Adrenal gland (tissue), 19 donors: ENCODE measurements at places on chromosomes 5 and 9. TPM values are rescaled to one million over a fixed set of nuclear protein-coding genes. Genes with fewer than 3 reads are reported as not detected.

DNA sequence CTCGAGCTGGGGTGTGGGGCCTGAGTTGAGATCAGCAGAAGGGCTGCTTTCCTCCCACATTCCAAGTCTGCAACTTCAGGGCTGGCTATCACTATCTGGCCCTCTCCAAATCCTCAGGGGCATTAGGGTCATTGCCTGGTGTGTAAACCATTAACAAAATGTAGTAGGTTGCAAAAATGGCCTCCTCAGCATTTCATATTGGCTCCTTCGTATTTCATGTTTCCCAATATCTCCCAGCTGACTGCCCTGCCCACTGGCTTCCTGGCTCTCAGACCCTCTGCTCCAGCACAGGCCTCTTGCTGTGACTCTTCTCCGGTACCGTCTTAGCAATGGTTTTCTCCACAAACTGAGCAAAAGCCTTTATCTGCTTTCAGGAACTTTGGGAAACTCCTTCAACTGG, 113.8 kb downstream of the GADD45G start:
- H3K27ac ChIP-seq, result no peak overlapping the region
- H3K4me1 ChIP-seq, result no peaks in the 10 kb centered on the region
- no peaks in the 10 kb centered on the region for H3K36me3 ChIP-seq

DNA sequence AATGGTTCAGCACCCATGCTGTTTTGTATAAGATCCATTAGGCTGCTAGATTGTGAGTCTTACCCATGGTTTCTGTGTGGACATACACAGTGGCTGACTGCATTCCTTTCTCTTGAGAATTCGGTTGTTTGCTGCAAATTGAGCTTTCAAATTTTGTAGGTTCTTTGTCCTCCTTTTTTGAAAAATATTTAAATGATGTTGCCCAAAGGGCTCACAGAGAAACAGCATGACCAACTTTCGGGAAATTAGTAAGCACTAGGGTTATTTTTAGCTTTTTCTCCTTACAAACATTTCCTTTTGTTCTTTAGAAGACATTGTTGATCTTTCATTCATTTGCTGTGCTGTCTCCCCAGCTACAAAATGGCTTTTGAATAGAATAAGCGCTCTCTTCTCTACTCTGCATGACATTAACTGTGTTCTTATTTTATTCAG, 79.4 kb downstream of the NLN start:
- no peaks in the 10 kb centered on the region for H3K36me3 ChIP-seq
- H3K4me1 ChIP-seq, result no peaks in the 10 kb centered on the region
- no peak for DNase-seq
- H3K27me3 ChIP-seq, result no peaks in the 10 kb centered on the region
- no peak overlapping the region for H3K27ac ChIP-seq

RLN2 gene
- not detected for polyA plus RNA-seq

- no peaks in the 10 kb centered on the region for H3K36me3 ChIP-seq
- H3K4me3 ChIP-seq, result no peak overlapping the region
- no peak for DNase-seq
- no peaks in the 10 kb centered on the region for H3K27me3 ChIP-seq
- H3K4me1 ChIP-seq, result no peaks in the 10 kb centered on the region
These were observed 593.4 kb upstream of the TUSC1 start for GRCh38 chr9:26271495-26272122.

DNA sequence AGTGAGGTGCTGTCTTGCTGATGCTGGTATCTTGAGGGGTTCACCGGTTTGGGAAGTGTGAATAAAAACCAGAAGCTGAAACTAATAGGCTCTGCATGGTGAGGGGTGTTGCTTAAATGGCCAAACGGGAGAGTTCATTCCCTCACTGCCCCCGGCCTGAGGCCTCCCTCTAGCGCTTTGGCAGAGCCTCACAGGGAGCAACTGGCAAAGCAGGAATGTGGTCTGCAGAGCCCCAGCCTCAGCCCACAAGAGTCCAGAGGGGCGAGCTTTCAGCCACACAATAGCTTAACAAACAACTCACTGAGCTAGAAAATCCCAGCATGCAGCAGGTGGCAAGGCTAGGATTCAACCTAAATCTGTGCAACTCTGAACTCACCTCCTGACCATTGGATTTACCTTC, 234.8 kb downstream of the MED10 start:
- no peaks in the 10 kb centered on the region for H3K27me3 ChIP-seq
- no peak overlapping the region for H3K27ac ChIP-seq
- H3K4me1 ChIP-seq, result no peaks in the 10 kb centered on the region
- no peaks in the 10 kb centered on the region for H3K36me3 ChIP-seq
- no peak overlapping the region for H3K4me3 ChIP-seq

RLN1 gene
- not detected for polyA plus RNA-seq

DNA sequence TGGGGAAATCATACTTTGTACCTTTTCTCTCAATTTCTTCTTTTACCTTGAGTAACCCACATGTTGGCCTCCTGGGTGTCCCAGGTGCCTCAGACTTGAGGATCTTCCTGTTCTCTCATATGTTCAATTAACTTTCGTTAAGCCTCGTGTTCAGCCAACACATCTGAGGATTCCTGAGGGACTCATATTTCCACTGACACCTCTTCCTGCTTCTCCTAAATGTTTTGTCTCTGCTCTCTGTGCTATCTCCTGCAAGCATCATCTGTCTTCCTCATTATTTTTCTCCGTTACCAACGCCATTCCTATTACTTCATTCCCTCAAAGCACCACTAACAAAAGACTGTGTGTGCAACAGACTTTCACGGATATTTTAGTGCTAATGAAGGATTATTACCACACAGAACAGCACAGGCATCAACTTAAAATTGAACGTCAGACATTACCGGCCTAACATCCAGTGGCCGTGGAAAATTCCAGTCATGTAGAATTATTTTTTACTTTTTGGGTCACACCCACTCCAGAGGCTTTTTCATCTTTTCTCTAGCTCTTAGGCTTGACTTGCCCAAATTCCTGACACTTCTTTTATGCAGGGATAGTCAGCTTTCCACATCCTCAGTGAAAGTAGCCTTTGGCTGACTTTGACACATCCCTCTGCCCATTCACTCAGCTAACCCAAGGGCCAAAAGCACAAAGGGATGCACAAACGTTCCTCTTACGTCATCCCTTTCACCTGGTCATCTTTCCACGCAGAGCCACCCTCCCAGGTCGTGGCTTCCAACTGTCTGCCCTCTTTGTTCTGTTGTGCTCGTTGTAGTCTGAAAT, 46.0 kb upstream of the OSMR start:
- H3K4me1 ChIP-seq, result no peaks in the 10 kb centered on the region
- no peaks in the 10 kb centered on the region for H3K36me3 ChIP-seq
- DNase-seq, result no peak
- no peak overlapping the region for H3K27ac ChIP-seq
- H3K4me3 ChIP-seq, result no peak overlapping the region

DNA sequence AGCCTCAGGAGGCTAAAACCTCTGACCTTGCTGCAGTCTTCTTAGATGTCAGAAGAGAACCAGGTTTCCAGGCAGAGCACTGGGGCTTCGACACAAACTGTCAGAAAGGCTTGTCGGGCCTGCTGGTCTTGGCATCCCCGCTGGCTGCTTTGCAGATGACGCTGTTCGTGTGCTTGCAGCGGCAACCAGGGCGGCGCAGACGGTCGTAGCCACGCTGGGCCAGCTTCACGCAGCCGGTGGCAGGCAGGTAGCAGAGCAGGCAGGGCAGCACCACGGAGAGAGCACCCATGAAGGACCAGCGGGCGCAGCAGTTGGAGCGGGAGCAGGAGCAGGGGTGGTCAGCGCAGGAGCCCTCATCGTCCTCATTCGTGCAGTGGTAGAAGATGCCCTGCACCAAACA, 10.7 kb downstream of the SPRY4 start:
- peaks cover 59% of the 10 kb centered on the region for H3K4me1 ChIP-seq
- H3K4me3 ChIP-seq, result no peak overlapping the region
- peak overlapping the region; percentile 75 for H3K27ac ChIP-seq
- H3K36me3 ChIP-seq, result peaks cover 41% of the 10 kb centered on the region

DNA sequence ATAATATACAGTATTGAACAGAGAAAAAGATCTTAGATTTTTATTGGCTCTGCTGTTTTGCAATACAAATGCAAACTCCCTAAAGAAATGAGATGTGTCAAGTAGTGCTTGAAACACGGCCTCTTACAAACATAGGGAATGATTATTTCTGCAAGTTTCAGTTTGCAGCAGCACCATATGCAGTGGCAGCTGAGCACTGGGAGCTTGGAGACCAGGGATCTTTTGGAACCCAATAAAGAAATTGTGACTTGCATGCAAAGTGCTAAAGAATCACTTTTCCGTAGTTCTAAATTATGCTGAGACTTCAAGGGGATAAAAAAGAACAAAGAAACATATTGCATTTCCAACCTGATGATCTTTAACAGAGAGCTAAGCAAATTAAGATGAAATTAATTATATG, 674.6 kb upstream of the ZNF608 start:
- no peaks in the 10 kb centered on the region for H3K4me1 ChIP-seq
- H3K4me3 ChIP-seq, result no peak overlapping the region
- no peaks in the 10 kb centered on the region for H3K36me3 ChIP-seq
- DNase-seq, result no peak
- H3K27me3 ChIP-seq, result no peaks in the 10 kb centered on the region

DNA sequence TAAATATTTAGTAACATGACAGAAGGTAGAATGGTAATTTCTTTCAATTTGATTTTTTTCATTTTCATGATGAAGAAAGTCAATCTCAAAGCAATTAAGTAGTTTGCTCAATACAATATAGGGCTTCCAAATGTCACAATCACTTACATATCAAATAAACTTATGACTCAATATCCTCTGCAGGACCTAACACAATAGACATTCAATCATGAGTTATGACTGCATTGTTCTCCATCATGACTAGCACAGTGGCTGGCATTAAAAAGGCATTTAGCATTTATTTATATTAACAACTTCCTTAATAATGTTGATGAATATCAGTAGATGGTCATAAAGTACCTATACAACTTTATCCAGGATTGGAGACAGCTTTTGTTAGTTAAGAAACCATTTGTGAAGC, 1499.6 kb downstream of the EFNA5 start:
- no peaks in the 10 kb centered on the region for H3K27me3 ChIP-seq
- H3K4me1 ChIP-seq, result no peaks in the 10 kb centered on the region
- no peak overlapping the region for H3K27ac ChIP-seq

DNA sequence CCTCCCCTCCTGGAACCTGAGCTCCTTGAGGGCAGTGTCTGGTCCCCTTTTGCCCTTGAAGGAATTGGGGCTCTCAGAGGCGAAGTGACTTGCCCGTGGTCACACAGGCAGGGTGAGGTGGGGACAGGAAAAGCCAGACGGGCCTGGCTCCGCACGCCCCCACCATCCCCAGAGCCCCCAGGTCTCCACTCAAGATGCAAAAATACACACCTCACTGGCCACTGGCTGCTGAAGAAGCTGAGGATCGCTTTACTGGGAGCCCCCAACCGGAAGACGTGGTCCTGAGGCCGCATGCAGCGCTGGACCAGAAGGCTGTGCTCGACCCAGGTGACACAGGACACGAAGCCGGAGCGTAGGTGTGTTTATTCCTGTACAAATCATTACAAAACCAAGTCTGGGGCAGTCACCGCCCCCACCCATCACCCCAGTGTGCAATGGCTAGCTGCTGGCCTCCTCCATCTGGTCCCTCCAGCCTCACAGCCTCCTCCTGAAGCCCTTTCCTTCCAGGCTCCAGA, 7.6 kb upstream of the AK1 start:
- peaks cover 10% of the 10 kb centered on the region for H3K4me1 ChIP-seq
- no peak overlapping the region for H3K4me3 ChIP-seq
- H3K27ac ChIP-seq, result peak overlapping the region; percentile 21

GRCh38 chr5:175712681-175713085, 54.8 kb downstream of the HRH2 start:
- no peak overlapping the region for H3K27ac ChIP-seq
- DNase-seq, result no peak
- no peaks in the 10 kb centered on the region for H3K36me3 ChIP-seq
- no peaks in the 10 kb centered on the region for H3K27me3 ChIP-seq
- no peaks in the 10 kb centered on the region for H3K4me1 ChIP-seq

AHRR gene
- 1.6 TPM for polyA plus RNA-seq

CNTNAP3 gene
- 1.0 TPM for polyA plus RNA-seq

ADAMTS16 gene
- polyA plus RNA-seq, result 0.08 TPM

GRCh38 chr9:113650207-113651131, 186.9 kb downstream of the RGS3 start:
- H3K27ac ChIP-seq, result no peak overlapping the region
- H3K4me3 ChIP-seq, result no peak overlapping the region
- peaks cover 20% of the 10 kb centered on the region for H3K4me1 ChIP-seq
- no peak for DNase-seq

DNA sequence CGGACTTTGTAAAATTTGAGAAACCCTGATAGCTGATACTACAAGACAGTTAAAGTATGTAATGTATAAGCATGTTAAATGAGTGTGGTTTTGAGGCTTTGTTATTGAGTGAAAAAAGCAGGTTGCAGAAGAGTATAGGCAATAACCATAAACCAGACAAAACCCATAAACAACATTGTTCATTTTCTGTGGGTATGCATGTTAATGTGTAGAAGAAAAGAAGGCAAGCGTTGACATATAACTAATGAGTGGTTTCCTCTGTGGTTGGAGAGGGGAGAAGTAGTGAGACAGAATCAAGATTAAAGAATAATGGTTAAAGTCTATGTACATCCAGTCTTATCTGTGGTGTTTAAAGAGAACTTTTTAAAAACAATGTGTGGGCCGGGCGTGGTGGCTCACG, 26.2 kb downstream of the RAD23B start:
- H3K4me3 ChIP-seq, result no peak overlapping the region
- no peak overlapping the region for H3K27ac ChIP-seq

GRCh38 chr9:124394167-124394566, 21.1 kb downstream of the PSMB7 start:
- H3K36me3 ChIP-seq, result no peaks in the 10 kb centered on the region
- no peaks in the 10 kb centered on the region for H3K27me3 ChIP-seq
- H3K27ac ChIP-seq, result no peak overlapping the region
- DNase-seq, result no peak

TPPP gene
- polyA plus RNA-seq, result 3.1 TPM

KIF4B gene
- not detected for polyA plus RNA-seq
